Thyroid gland (tissue), 4 donors: ENCODE measurements at places on chromosomes 16 and 17. TPM values are rescaled to one million over a fixed set of nuclear protein-coding genes. Genes with fewer than 3 reads are reported as not detected.

DNA sequence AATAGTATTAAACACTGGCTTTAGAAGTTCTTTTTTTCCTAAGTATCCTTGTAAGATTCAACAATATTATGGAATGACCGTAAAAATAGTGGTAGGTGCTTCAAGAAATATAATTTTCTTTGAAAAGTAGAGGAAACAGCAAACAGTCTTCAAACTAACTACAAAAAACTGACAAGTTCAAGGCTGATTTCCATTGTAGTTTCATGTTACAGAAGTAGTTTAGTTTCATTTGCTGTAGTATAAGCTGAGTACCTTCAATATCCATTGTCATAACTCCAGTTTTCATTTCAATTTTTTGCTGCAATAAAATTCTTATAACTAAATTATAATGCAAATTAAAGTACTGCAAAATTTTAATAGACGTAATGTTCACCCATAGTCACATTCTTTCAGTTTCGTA, 19.3 kb downstream of the PHKB start:
- no peak overlapping the region for H3K27ac ChIP-seq
- peaks cover 6% of the 10 kb centered on the region for H3K4me1 ChIP-seq
- no peaks in the 10 kb centered on the region for H3K36me3 ChIP-seq
- H3K27me3 ChIP-seq = no peaks in the 10 kb centered on the region
- H3K4me3 ChIP-seq = no peak overlapping the region
- DNase-seq = no peak

DNA sequence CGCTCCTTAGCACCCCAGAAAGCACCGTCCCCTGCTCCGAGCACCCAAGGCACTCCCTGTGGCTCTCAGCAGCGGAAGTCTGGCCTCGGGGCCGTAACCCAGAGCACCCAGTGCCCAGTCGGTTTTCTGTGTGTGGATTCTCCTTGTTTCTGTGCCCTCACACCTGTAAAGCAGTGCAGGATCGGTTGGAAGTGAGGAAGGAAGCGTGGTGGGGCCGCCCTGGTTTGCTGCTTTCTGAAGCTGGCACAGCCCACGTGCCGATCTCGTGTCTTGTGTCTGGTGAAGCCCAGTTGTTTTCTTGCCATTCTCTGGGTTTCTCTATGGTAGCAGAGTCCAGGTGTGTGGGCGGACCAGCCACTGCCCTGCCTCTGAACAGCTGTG, 3.7 kb downstream of the ACSF3 start:
- H3K27me3 ChIP-seq = no peaks in the 10 kb centered on the region

DNA sequence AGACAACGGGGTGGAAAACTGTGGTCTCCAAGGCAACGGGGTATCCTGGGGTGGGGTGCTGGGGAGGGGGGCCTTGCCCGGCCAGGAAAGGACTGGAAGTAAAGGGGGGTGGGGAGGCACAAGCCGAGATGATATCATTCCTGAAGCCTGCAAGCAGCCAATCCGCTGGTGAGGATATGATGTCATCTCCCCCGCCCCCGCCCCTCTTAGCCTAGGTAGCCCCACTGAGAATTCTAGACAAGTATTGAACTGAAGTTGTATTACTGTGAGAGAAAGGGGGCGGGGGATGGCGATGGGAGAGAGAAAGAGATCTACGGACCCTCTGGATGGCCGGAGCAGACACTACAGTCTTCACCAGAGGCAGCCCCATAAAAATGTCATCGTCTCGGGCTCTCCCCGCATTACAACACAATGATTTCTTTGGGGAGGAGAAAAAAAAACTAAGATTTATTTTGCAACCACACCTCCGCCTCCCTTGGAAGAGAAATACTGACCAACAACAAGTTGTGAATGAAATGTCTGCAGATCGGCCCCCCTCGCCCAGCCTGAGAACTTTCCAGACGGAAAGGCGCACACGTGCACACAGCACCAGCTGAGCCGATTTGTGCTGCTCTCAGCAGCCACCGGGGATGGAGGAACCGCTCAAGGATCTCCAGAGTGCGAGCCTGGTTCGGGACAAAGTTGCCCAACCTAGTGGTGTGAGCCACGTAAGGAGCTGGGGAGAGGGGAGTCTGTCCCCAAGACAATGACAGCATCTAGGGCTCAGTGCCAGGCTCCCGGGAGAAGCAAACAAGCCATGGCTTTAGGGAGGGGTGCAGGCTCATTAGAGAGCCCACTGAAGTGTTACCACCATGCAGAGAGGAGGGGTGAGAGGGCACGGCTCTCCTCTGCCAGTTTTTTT, 222.1 kb downstream of the SOX9 start:
- H3K4me3 ChIP-seq = no peak overlapping the region
- no peak overlapping the region for H3K27ac ChIP-seq
- H3K4me1 ChIP-seq = peaks cover 18% of the 10 kb centered on the region

HOXB9 gene
- not detected for total RNA-seq

CHRNE gene
- total RNA-seq = 0.83 TPM

DNA sequence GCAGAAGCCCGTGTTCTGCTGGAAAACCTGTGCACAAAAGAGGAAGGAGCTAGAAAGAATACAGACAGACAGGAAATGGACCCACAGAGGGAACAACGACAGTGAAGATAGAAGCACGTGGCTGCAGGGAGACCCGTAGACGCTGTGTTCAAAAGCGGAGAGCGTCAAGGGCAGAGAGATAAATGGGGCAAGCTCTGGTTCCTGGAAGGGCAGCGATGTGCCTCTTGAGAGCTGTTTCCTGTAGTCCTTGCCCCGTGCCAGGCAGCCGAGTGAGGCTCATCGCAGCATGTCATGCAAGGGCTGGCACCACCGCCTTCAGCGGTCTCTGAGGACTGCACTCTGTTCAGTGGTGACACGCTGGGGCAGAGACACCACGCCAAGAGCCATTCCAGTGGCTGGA, 43.6 kb upstream of the CACNG5 start:
- no peaks in the 10 kb centered on the region for H3K4me1 ChIP-seq
- no peaks in the 10 kb centered on the region for H3K36me3 ChIP-seq
- no peak overlapping the region for H3K27ac ChIP-seq
- peak; percentile 90 for DNase-seq
- H3K27me3 ChIP-seq = no peaks in the 10 kb centered on the region

- no peak within 1 kb of the TSS for H3K27ac ChIP-seq
- DNase-seq = peak; percentile 80
- H3K4me3 ChIP-seq = peak within 1 kb of the TSS; percentile 50
- H3K4me1 ChIP-seq = peaks cover 19% of the 10 kb centered on the region
- peaks cover 34% of the 10 kb centered on the region for H3K36me3 ChIP-seq
Measured at GRCh38 chr17:82051776-82052637, at the start of the genes GPS1 and RFNG. GPS1 (plus strand) TSS chr17:82051898; CDS start chr17:82051932, 34 bp downstream. RFNG (minus strand) TSS chr17:82051811; CDS start chr17:82051766, 45 bp downstream.

DNA sequence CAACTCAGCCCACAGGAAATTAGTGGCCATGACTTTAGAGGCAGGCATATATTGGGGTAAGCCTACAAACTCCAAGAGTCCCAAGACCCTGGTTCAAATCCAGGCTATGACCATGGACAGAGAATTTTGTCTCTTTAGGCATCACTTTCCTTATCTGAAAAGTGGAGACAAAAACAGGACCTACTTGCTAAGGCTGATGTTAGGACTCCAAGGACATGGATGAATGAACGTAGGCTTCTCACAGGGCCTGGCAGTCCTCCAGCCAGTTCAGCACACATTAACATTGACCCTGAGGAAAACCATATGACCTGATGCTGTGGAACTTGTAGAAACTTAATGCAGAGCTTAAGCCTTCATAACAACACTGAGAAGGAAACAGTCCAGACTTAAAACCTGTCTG, 1.4 kb downstream of the FKBP10 start:
- H3K27ac ChIP-seq = peak overlapping the region; percentile 25
- H3K36me3 ChIP-seq = no peaks in the 10 kb centered on the region
- H3K27me3 ChIP-seq = no peaks in the 10 kb centered on the region
- H3K4me1 ChIP-seq = peaks cover 18% of the 10 kb centered on the region
- peak; percentile 85 for DNase-seq
- no peak overlapping the region for H3K4me3 ChIP-seq

GRCh38 chr17:73586275-73586832, 57.9 kb downstream of the SDK2 start:
- H3K4me1 ChIP-seq = no peaks in the 10 kb centered on the region
- no peaks in the 10 kb centered on the region for H3K36me3 ChIP-seq
- no peak for DNase-seq

DNA sequence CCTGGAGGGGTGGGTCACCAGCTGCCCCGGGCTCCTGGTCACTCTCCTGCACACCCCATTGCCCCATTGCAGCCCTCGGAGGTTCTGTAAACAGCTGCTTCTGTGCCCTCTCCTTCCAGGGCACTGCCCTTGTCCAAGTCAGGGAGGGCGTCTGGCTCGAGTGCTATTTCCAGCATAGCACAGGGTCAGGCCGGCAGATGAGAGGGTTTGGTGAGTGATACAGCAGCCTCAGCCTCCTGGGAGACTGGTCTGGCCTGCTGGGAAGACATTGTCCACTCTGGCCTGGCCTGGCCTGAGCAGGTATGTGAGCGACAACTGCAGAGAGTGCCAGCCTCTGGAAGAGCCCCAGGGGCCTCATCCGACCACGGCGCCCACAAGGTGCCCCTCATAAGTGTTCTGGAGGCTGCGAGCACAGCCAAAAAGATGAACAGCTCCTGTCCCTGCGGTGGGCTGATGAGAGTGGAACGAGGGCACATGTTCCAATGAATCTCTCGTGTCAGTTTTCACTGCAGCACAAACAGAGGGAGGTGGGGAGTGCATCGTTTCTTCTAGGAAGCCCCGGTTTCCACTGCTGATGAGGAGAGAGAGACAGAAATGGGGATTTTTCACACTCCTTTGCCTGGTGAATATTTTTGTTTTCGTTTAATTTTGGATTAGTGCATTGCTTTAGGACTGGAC, 105.8 kb upstream of the SDK2 start:
- no peaks in the 10 kb centered on the region for H3K36me3 ChIP-seq
- H3K4me3 ChIP-seq = no peak overlapping the region
- H3K4me1 ChIP-seq = no peaks in the 10 kb centered on the region
- DNase-seq = no peak

DNA sequence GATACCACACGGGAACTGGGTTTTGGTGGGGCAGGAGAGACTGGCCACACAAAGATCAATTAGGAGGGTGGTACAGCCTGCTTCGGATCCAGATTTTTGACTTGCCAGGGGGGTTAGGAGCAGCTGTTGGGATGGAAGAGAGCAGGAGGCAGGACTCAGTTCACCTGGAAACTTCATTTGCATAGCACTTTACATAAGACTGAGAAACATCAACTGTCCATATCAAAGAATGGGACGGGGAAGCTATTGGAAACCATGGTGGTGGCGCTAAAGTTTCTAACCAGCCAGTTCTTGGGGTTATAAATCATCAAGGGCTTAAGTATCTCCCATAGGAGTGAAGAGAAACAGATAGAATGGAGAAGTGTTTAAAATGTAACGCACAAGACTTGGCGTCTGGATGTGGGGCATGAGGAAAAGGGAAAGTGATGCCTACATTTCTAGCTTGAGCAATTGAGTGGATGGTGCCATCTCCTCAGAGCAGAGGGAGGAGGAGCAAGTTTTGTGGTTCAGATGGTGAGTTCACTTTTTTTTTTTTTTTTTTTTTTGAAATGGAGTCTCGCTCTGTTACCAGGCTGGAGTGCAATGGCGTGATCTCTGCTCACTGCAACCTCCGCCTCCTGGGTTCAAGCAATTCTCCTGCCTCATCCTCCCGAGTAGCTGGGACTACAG, 6.4 kb upstream of the SRCAP start:
- H3K4me1 ChIP-seq = peaks cover 16% of the 10 kb centered on the region
- H3K27ac ChIP-seq = no peak overlapping the region
- DNase-seq = no peak

DNA sequence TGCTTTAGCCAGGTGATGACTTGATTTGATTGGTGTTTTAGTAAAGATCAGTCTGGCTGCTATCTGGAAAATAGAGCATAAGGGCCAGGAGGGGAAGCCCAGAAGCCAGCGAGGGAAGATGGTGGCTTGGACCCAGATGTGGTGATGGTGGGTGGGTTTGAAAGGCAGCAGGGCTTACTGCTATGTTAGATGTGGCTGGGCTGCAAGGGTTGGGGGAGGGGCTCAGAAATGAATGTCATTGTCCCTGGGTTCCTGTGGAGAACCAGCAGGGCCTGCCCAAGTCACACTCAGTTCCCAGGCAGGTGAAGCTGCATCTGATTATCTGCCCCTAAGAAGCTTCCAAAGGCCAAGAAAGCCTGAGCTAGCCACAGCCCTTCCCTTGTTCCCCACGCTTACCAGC, 71.7 kb upstream of the BRD7 start:
- no peak overlapping the region for H3K27ac ChIP-seq
- no peaks in the 10 kb centered on the region for H3K4me1 ChIP-seq
- H3K27me3 ChIP-seq = no peaks in the 10 kb centered on the region
- H3K36me3 ChIP-seq = no peaks in the 10 kb centered on the region
- no peak for DNase-seq

EFCAB3 gene
- total RNA-seq = not detected

DNA sequence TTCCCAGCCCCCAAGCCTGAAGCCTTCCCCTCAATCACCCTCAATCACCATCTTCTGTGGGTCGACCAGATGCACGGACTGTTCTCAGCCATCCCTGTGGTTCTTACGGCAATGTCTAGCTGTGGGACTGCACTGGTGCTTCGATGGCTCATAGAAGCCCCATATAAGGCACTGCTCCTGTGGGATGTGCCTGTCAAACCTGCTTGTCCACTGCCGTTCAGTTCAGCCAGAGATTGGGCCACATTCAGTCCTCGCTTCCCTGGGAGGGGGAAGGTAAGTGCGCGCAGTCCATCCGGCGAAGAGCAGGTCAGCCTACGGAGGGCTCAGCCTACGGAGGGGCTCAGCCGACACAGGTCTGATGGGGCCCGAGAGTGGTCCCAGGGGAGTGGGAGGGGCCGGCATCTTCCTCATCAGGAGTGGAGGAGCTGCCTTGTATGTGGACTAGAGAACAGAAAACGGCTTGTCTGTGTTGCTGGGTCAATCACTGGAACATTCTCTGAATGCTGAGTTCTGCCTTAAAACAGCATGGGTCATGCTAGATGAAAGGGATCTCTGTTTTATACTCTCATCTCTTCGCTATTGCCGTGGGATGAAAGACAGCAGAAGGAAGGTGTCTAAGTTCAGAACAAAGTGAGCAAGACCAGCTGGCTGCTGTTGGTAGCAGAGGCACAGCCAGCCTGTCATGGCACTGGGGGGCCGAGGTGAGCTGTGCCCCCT, at the start of gene CARD14:
TSS of gene CARD14 (plus strand) at position 247 of the 717 bp plus-strand sequence. CDS start 11,409 bp downstream, outside the sequence.
- no peaks in the 10 kb centered on the region for H3K27me3 ChIP-seq
- no peak within 1 kb of the TSS for H3K27ac ChIP-seq
- H3K4me3 ChIP-seq = no peak within 1 kb of the TSS
- no peaks in the 10 kb centered on the region for H3K4me1 ChIP-seq
- DNase-seq = no peak

PRSS36 gene
- total RNA-seq = 6.6 TPM

GRCh38 chr16:19410435-19411171, 7.1 kb upstream of the TMC5 start:
- no peak overlapping the region for H3K27ac ChIP-seq
- H3K27me3 ChIP-seq = no peaks in the 10 kb centered on the region
- peaks cover 8% of the 10 kb centered on the region for H3K4me1 ChIP-seq
- H3K36me3 ChIP-seq = no peaks in the 10 kb centered on the region
- H3K4me3 ChIP-seq = no peak overlapping the region

- no peaks in the 10 kb centered on the region for H3K36me3 ChIP-seq
- H3K4me3 ChIP-seq = no peak within 1 kb of the TSS
- H3K27ac ChIP-seq = no peak within 1 kb of the TSS
Measured at GRCh38 chr17:38925263-38925995, at the start of gene LASP1NB. LASP1NB (plus strand) TSS chr17:38925614.

TBC1D3B gene
- total RNA-seq = not detected

- no peak overlapping the region for H3K27ac ChIP-seq
- H3K4me3 ChIP-seq = no peak overlapping the region
- no peaks in the 10 kb centered on the region for H3K36me3 ChIP-seq
- no peaks in the 10 kb centered on the region for H3K27me3 ChIP-seq
- DNase-seq = no peak
Measured at GRCh38 chr17:5045496-5045895, 10.3 kb upstream of the SLC52A1 start.

HOXB5 gene
- total RNA-seq = not detected
